Stimulated activated CD4-positive, alpha-beta T cell treated with anti-CD3 and anti-CD28 coated beads, Interleukin-2, amount 100 ng/mL, for 48 hours (primary cell): ENCODE measurements at places on chromosomes 11 and 22.

GRCh38 chr11:87198266-87198881 lies 160.6 kb downstream of the TMEM135 start:
- DNase-seq, result no peak

- no peak for DNase-seq
Measured at GRCh38 chr11:112826788-112827187, 134.4 kb upstream of the NCAM1 start.

DNA sequence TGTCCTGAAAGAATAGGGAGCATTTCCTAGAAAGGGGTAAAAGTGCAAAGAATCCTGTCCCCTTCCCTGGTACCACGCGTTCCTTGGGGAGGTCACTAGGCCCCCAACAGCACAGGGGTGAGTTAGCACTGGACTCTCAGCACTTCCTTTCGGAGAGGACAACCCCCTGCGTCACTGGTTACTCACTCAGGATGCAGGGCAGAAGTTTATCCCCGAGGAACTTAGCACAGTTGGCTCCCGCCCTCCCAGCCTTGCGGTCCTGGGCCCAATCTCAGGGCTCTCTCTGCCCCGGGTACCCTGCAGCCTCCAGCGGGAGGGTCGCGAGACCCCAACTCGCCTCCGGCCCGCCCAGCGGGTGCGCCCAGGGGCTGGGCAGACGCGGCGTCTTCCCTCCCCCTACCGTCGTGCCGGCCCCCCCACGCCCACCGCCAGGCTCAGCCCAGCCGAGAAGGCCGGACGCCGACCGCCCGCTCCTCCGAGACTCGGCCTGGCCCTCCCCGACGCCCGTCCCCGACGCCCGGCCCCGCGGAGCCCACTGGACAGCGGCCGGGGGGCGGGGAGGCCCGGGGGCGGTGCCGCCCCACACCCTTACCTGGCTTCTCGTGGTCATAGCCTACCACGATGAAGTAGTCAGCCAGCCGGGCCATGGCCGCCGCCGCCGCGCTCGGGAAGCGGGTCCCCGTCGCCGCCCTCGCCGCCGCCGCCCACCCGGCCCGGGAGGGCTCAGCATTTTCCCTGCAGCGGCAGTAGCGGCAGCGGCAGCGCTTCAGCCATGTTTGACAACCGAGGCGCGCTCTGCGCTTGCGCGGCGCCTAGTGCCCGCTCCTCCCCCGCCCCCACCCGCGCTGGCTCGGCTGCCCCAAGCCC lies at the start of gene SBF2:
Gene SBF2 (minus strand): TSS at position 797 of the 867 bp plus-strand sequence. CDS start 150 bp downstream, at position 647.
- peak; percentile 71 for DNase-seq

DNA sequence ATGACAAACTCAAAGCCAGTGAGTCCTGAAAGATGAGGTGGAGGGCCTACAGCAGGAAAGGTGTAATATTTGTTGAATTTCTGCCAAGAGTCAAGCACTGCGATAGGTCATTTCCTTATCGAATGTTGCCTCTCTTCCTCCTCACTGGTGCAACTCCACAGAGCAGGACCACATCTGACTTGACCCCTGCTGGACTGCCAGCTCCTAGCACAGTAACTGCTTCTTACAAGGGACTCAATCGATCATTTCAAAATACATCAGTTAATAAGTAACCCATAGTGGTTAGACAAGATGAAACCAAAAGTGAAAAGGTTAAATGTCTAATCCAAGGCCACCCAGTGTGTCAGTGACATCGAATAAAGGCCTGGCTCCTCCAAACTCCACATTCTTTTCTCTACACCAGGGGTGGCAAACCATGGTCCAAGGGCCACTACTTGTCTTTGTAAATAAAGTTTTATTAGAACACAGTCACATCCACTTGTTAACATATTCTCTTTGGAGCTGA lies 98.5 kb upstream of the CSNK2A3 start:
- no peak for DNase-seq

DNA sequence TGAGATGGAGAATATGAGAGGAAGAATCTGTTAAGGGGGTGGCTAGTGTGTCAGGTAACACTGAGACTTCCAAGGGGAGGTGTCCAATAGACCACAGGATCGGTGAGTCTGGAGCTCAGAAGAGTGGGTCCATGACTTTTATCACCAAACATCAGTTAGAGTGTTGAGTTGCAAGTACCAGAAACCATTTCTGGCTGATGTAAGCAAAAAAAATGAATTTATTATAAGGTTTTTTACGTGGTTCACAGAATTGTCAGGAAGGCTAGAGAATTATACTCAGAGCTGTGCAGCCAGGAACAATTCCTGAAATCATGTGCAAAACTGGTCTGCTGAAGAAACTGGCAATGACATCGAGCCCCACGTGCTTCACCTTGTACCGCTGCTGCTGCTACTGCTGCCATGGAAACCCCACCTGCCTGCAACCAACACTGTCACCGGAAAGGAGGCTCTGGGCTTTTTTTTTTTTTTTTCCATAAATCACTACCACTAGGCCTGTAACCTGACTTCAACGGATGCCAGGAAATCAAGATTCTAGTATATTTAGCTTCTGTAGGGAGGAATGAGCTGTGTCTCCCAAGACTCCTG lies 16.6 kb upstream of the STK33 start:
- DNase-seq, result no peak

DNA sequence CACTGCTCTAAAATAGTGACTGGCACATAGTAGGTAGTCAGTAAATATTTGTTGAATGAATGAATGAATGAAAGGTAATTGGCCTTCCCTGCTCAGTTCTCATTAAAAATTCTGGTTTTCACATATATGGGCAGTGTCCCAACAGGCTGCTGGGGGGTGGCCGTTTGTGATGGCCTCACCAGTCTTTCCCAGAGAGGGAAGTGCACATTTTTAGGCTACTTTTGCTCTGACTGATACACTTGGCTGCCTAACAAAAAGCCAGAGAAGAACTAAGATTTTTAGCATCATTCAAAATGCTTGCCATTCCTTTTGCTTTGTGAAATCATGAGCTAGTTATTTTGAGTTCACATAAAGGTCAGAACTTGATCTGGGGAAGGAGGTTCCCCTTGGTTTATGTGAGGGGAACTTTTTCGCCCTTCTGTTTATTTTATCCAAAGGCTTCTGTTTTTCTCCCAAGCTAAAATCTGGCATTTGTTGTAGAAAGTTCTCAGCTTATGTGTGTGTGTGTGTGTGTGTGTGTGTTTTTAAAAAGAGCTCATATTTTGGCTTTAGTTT lies 83.1 kb downstream of the PTPRJ start:
- no peak for DNase-seq

GRCh38 chr11:86208572-86208971 lies 36.0 kb upstream of the EED start:
- no peak for DNase-seq

DNA sequence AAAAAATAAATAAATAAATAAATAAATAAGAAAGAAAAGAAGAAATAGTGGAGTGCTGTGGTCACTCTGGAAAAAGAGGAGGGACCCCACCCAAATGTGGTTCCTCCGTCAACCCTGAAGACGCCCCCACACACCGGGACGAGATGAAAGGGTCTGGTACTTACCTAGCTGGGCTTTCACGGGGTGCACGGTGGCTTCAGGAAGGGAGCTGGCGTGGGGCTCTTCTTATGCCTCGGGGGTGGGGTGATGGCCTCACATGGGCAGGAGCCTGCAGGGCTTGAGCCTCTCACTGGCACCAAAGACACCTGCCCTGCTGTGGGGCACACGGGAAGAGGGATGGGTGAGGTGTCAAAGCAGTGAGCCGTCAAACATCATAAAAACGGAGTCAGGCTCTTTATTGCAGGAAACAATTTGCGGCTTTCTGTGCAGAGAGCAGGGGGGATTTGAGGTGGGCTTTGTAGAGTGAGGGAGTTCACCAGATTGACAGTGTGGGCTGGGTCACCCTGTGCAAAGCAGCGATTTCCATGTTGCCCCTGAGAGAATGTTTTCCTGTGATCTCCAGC lies 28.0 kb upstream of the KRTAP5-6 start:
- no peak for DNase-seq

DNA sequence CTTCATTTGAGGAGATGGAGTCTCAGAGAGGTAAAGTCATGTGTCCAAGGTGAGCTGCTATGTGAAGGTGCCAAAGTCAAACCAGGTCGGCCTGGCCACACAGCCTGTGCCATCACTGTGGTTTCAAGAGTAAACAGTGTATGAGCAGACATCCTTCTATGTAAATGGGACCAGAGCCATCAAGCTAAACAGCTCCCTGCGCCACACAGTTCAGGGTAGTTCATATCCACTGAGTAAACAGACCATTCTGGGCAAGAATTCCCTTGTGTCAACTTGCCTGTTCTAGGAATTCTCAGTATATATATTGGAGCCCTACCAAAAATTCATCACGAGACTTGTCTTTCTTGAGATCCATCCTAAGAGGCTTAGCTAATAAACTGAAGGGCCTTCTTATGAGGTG lies 77.5 kb downstream of the AMOTL1 start:
- no peak for DNase-seq

GRCh38 chr11:4068962-4069361 lies 25.6 kb upstream of the RRM1 start:
- no peak for DNase-seq

DNA sequence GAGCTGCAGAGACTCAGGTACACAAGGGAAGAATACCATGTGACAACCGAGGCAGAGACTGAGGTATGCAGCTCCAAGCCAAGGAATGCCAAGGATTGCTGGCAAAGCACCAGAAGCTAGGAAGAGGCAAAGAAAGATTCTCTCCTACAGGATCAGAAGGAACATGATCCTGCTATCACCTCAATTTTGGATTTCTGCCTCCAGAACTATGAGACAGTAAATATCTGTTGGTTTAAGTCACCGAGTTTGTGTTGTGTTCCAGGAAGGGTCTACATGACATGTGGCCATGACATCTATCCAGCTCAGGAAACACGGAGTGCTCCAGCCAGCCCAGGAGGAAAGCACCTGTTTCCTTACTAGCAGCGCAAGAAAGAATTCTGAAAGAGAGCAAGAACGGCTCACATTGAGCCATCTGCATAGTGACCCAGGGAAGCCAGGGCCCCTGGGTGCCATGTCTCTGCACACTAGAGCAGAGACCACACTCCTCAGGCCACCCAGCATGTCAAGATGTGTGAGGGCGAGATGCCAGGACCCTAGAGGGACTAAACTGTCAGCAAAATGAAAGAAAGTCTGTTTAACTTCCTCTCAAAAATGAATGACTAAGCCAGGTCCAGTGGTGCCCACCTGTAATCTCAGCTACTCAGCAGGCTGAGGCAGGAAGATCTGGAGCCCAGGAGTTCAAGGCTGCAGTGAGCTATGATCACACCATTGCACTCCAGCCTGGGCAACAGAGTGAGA lies 35.6 kb upstream of the GALNT18 start:
- DNase-seq, result no peak

DNA sequence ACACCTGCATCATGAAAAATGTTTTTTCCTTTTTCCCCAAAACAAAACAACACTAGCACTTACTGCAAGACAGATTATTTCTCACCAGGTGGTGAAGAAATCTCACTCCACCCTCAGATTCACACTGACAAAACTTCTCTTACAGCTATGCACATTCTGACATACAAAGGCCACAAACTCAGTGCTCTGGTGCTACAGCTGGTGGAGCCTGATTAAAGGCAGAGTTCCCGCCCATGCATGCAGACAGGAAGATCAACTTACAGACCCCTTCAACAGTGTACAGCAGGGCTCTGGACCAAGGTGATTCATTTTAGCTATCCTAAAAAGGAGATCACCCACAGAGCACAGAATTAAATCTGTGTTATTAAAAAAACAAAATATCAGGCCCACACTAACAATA lies 112.6 kb downstream of the CADM1 start:
- DNase-seq, result no peak

GRCh38 chr22:48781391-48781790 lies 1046.3 kb downstream of the BRD1 start:
- DNase-seq, result no peak

DNA sequence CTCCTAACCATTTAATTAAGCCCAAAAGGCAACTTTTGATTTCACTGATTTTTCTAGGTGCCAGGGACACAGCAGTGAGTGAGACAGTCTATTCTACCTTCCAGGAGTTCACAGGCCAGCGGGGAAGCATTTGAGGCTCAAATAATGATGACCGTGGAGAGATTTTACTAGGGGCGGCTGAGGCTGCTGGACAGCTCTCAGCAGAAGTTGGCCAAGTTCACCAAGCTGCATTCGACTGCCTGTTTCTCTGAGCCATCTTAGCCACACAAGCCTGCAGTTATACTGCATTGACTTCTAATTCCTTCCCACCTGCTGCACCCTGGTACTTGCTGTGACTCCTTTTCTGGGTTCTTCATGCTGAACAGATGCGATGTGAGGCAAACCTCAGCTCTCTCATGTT lies 168.9 kb upstream of the TBCEL start:
- no peak for DNase-seq

GRCh38 chr11:12205330-12205729 lies 94.9 kb downstream of the MICAL2 start:
- no peak for DNase-seq

- no peak for DNase-seq
Measured at GRCh38 chr11:68322052-68322430, 9.7 kb downstream of the LRP5 start.

DNA sequence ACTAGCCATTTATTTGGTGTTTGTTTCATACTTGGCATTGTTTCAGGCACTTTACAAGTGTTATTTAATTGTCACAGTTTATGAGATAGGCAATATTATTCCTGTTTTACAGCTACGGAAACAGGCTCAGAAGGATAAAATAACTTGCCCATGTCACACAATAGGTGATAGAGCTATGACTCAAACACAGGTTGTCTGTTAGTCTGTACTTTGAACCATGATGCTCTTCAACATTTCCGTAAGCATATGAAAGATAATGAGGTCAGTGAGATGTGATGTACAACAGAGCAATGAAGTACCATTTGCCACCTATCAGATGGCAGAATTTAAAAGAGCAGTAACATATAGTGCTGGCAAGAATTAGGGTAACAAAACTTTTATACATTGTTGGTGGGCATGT lies 15.3 kb downstream of the TUG1 start:
- DNase-seq, result no peak

DNA sequence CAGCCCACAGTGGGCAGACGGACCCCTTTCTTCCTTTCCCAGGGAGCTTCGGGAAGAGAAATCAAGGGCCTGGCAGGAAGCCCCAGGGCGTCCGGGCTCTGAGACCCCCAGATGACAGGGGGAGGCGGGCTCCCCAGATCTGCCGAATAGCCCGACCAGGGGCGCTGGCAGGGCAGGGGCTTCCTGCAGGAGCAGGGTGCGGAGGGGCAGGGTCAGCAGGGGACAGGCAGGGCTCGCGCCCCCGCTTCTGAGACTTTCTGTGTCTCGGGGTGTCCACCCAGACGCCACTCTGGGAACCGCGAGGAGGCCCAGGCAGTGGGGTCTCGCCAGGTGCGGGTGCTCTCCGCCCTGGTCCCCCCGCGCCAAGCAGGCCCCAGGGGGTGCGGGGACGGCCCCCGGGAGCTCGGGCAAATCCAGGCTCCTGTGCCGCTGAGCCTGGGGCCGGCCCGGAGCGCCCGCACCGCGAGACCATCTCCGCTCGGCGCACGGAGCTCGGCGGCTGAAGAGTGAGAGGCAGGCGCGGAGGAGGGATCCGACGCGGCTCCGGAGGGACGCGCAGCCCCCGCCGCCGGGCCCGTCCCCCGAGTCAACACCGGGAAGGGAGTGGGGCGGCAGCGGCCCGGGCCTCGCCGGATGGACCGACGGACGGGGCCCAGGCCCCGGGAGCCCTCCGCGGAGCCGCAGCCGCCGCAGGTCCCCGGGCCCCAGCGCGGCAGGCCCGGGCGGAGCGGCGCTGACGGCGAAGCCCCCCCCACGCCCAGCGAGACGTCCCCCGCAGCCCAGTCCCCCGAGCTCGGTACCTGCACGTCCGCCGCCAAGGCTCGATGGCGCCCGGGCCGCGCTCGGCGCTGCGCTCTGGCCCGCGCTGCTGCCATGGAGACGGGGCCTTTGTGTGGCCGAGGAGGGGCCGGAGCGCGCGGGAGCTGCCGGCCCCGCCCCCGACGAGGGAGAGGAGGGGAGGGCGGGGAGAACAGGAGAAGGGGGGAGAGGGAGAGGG lies at the start of gene PLXNB2:
Gene PLXNB2 (minus strand): TSS at position 894 of the 997 bp plus-strand sequence. CDS start 17,062 bp downstream, outside the sequence.
- no peak for DNase-seq
